ENCODE measurements at places on chromosomes 7 and 10.

DNA sequence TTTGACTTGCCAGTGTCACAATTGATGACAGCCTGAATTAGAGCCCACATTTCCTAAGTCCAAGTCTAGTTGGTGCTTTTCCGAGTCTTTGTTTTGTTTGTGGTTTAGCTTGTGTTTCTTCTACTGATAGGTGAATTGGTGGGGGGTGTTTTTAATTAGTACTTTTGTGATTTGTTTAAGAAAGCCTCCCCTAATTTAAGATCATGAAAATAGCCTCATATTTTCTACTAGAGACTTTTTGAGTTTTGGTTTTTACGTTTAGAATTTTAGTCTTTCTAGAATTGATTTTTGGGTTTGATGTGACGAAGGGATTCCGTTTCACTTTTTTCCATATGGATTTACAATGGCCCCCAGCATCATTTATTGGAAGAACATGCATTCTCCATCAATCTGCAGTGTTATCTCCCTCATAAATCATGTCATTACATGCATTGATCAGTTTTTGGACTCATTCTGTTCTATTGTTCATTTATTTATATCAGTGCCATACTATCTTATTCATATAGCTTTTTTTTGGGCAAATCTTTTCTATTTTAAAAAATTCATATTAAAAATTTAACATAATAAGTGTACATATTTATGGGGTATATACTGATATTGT is 32.8 kb downstream of the BTRC start:
- DNase-seq = no peak

DNA sequence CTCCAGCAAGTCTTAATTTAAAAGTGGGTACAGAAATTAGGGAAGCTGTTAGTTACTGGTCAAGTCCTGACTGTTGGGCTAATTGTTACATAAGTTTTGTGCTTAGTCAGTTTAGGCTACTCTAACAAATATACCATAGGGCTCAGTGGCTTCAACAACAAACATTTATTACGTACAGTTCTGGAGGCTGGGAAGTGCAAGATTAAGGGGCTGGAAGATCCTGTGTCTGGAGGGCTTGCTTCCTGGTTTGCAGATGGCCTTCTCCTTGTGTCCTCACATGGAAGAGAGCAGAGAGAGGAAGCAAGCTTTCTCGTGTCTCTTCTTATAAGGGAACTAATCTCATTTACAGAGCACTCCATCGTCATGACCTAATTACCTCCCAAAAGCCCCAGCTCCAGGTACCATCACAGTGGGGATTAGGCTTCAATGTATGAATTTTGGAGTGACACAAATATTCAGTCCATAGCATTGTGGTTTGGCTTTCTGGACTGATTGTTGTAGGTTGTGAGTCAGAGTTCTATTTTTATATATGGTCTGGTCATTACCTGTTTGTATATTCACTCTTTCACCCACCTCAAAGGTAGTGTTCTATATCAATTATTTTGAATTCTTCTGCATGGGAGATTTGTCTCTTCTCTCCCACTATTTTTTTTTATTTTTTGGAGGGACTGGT is 17.1 kb downstream of the ST7 start:
- no peak for DNase-seq

DNA sequence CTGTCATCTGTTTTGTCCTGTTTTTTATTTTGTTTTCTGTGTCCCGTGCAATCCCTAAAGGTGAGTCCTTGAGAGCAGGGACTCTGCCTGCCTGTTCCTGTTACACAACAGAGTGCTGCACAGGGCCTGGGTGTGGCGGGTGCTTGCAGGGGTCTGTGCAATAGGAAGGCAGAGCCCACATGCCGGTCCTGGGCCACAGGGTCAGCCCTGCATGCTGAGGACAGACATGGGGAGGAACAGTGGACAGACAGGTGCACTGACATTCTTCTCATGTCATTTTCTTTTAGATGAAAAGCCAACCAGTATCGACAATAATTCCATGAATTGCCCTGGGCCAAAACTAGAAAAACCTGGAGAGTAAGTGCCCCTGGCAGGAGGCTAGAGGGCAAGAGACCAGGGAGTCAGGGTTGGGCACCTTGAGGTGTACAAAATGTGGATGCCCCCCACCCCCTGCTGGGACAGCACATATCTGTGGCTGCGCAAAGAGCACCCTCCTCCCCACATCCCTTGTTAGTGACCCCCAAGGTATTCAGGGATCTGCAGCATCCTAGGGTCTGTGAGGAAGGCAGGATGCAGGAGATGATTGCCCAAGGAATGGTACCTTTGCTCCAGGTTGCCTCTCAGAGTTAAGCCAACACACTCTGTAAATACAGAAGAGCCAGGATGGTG is 19.9 kb downstream of the ANTXRL start:
- no peak for DNase-seq

GRCh38 chr10:63434866-63435854 is 30.6 kb downstream of the JMJD1C start:
- no peak for DNase-seq

- no peak for DNase-seq
Measured at GRCh38 chr10:24465124-24465874, 256.4 kb downstream of the KIAA1217 start.

- DNase-seq = no peak
Measured at GRCh38 chr10:55742487-55742886, 618.6 kb downstream of the ZWINT start.

DNA sequence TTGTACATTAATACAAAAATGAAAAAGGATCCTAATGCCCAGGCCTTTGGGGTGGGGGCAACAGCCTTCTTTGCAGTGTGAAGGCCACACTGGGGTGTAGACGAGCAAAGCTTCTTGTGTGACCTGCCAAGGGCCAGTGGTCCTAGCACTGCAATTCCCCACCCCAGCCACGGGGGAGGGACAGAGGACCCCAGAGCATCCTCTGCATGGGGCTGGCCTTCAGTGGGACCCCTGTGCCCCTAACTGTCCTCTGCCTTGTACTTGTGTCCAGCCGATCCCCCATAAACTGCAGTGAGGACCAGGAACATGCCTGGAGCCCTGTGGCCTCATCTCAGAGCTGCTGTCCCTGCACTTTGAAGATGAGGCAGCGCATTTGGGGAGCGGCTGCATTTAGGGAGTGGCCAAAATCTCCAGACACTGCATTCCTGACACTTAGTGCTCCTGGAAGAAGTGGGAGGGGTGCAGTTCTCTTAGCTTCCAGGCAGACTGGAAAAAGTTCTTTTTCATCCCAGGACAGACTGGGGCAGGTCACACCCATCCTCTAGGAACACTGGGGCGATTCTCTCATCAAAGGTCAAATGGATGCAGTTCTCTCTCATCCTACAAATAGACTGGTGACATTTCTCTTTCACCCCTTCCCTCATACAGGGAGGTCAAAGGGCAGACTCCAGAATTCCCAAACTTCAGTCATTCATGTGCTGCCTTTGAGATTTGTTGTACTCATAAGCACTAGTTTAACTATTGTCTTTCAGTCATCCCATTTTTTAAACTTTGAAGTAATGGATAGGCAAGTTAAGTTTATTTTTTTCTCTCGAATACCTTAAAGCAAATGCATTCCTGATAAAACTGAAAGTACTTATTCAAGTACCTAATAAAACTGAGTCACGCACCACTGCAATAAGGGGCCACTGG is 922 bp upstream of the MYO1G start:
- no peak for DNase-seq

- no peak for DNase-seq
Measured at GRCh38 chr10:69898524-69898923, 96.8 kb downstream of the COL13A1 start.

GRCh38 chr10:1290071-1290471 is 233.9 kb downstream of the WDR37 start:
- DNase-seq = peak; percentile 0

DNA sequence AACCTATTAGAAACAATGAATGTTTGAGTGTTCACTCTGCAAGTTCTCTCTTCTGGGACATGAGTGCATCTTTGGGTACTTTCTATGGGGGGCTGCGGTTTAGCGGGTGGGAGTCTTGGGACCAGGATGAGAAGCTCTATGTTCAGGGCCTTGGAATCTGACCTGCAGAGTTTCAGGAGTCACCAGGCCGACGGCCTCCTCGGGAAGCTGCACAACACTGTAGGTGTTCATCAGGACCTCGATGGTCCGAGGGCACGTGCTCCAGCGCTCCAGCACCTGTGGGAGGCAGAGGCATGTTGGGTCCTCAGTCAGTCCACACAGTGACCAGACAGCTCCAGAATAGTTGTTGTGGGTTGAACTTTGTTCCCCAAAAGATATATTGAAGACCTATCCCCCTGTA is 8.9 kb upstream of the GBX1 start:
- DNase-seq = no peak

- DNase-seq = no peak
Measured at GRCh38 chr10:5631936-5632335, 34.5 kb downstream of the ASB13 start.

- peak; percentile 40 for DNase-seq
Measured at GRCh38 chr10:87734987-87735827, 75.5 kb downstream of the PAPSS2 start.

GRCh38 chr7:110253093-110253492 is 837.8 kb upstream of the LRRN3 start:
- no peak for DNase-seq

GRCh38 chr10:118698421-118698820 is 56.3 kb downstream of the CACUL1 start:
- DNase-seq = no peak

GRCh38 chr10:60963441-60964256 is 19.7 kb upstream of the RHOBTB1 start:
- no peak for DNase-seq

- DNase-seq = no peak
Measured at GRCh38 chr7:118080947-118081346, 103.0 kb upstream of the LSM8 start.

- no peak for DNase-seq
Measured at GRCh38 chr10:100600218-100600617, 64.5 kb downstream of the HIF1AN start.

DNA sequence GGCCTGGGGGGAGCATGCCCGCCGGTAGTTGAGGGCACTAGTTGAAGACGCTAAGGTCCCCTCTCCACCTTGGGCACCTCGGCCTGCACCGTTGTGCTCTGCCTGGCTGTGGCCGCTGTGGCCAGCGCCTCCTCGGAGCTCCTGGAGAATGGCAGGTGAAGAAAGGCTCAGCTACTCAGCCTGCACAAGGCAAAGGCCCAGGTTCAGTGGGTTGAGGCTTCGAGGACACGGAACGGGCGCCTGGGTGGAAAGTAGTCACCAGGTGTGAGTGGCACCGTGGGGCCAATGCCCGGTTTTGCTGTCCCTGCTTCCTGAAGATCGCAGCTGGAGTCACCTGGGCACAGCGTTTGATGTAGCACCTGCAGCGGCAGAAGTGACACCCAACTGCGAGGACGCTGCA is 12.4 kb upstream of the ZNF716 start:
- DNase-seq = no peak

- DNase-seq = peak; percentile 34
Measured at GRCh38 chr7:157477550-157478212, 140.9 kb downstream of the DNAJB6 start.

GRCh38 chr7:13829914-13830900 is 159.3 kb downstream of the ETV1 start:
- peak; percentile 21 for DNase-seq

- no peak for DNase-seq
Measured at GRCh38 chr7:120060281-120060680, 212.7 kb upstream of the KCND2 start.

DNA sequence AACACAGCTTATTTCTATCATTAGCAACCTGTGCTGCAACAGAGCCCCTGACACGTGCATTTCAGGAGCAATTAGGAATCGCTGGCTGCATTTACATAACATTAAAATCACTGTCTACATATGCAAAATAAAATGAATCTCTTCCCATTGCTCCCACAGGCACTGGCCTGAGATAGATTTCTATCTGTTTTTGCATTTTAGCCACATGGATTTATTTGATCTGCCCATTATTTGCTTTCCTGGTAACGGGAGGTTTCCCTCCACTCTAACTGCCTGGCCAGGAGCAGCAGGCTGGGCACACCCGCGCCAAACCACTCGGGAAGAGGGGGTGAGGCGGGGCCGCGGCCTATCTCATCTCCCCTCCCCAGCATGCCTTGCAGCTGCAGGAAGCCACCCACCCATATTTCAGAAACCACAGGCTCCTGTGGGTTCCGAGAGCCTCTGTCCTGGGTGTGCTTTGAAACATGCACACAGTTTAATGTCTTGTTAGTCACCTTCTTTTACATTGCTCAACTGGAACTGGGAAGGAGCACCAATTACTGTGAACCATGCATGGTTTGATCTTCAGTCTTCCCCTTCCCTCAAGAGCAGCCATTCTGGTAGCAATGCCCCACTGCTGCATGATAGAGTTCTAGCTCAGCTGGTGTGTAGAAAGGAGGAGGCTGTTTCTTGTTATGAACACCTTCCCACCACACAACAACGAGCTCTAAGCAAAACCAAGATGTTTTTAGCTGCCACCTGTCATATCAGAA is 37.7 kb upstream of the IKZF1 start:
- no peak for DNase-seq

DNA sequence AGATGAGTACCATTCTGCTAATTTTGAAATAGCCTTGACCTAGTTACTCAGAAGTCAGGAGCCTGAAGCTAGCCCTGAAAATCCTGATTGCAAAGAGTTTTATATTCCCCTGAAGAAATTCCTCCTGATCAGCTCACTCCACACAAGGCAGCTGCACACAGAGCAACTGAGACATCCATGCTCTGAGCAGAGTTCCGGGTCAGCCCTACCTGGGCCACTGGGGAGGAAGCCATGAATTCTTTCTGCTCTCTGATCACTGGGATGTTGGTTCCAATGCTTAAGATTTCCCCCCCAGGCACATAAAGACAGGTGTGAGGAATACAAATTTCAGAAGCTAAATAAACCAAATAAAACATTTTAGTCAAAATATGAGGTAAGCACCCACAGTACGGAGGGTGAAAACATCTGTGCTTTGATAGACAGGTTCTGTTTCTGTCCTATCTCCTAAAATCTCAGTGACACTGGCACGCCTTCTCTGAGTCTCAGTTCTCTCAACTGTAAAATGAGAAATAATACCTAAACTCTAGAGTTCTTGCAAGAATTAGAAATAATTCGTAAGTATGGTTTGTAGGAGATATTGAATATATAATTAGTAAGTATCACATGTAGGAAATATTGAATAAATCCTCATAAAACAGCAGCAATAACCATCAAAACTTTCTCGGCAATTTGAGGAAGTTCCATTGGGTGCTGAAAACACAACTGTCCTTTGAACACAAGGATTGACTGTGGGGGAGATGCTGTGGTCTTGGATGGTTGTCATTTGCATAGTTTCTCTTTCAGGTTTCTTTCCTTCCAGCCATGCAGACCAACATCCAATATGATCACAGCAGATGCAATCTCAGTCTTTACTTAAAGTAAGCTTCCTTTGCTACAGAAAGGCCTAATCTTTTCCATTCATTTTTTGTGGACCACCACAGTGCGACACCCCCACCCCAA is 133.0 kb upstream of the TNS3 start:
- DNase-seq = no peak

DNA sequence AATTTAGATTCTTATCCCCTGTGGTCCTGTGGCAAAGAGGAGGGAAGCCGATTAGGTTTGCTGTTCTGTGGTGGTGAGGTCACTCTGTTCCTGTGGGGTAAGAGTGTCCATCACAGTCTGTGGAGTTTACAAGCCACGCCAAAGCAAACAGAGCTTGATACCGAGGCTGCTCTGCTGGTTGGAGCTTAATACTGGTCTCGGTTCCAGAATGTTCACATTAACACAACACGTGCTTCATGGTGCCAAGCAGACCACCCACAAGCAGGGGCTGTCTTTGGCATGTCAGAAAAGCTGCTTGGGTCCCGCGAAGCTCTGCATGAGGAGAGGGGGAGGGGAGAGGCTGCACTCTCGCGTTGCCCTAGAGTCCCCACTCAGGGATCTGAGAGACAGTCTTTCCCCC is 47.5 kb downstream of the DNAJB6 start:
- no peak for DNase-seq

GRCh38 chr10:115849197-115849596 is 423.8 kb downstream of the GFRA1 start:
- DNase-seq = no peak

Data from heart left ventricle (tissue), 16 donors.